ENCODE measurements at places on chromosomes 7 and 10. TPM values are rescaled to one million over a fixed set of nuclear protein-coding genes. Genes with fewer than 3 reads are reported as not detected.

DNA sequence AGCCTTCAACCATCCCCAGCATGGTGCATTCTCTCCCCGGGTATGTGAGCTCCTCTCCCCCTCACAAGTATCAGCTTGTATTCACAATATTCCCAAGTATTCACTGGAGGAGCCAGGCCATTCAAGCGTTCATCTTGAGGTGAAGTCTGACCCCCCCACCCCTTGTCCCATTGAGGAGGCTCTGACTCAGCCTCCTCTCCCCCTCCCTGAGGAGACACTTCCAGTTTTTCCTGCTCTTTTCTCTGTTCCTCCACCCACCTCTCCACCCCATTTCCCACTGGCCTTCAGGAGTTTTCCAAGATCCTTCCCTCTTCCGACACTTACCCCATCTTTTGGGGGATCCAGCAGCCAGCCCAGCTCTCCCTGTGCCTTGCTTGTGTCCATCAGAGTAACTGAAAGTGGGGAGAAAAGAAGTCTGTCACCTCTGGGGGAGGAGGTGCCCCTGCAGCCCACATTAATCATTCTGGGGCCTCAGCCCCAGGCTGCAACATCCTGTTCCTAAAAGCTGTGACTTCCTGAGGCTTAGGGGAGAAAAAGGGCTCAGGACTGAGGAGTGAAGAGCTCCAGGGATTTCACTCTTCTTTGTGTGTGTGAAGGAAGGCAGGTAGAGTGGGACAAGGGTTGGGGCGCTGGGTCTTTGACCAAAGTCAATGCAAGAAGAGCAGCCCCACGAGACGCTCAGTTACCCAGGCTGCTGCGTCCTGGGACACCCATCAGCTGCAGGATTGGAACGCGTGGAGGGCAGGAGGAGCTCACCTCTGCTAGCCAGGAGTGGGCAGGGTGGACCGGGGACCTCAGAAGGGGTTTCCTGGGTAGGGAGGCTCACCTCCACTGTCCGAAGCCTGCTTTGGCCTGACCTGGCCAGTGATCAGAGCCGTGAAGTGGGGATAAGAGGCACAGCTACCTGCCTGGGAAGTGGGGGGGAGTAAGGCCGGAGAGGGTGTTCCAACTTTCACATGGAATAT lies 1.1 kb downstream of the EPHA1 start:
- DNase-seq, result no peak

DNA sequence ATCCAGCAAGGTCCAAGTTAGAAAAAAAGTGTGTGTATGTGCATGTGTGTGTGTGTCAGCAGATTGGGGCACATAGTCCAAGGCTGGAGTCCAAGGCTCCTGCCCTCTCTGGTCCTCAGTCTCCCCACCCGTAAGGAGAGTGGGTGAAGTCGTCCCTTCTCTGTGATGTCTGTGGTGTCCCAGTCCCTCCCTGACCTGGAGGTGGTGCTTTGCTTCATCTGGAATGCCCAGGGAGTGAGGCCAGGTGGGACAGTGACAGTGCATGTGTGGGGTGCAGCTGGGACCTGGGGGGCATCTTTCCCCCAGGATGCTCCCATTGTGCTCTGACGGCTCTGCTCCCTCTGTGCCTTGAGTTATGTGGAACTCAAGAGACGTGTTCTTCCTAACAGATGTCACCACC lies 18.0 kb downstream of the AQP1 start:
- DNase-seq, result no peak

- peak; percentile 52 for DNase-seq
These were observed 23.7 kb downstream of the SH2B2 start for GRCh38 chr7:102310414-102310815.

GRCh38 chr10:7634142-7634894 lies 32.4 kb downstream of the ITIH5 start:
- no peak for DNase-seq

DNA sequence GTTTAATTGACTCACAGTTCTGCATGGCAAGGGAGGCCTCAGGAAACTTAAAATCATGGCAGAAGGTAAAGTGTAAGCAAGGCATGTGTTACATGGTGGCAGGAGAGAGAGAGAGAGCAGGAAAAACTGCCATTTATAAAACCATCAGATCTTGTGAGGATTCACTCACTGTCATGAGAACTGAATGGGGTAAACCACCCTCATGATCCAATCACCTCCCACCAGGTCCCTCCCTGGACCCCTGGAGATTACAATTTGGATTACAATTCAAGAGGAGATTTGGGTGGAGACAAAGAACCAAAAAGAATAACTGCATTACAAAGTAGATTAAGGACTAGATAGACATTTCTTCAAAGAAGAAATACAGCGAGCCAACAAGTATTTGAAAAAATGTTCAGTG lies 324.1 kb downstream of the THSD7A start:
- no peak for DNase-seq

- no peak for DNase-seq
These were observed 123.9 kb upstream of the CDK13 start for GRCh38 chr7:39826166-39826565.

DNA sequence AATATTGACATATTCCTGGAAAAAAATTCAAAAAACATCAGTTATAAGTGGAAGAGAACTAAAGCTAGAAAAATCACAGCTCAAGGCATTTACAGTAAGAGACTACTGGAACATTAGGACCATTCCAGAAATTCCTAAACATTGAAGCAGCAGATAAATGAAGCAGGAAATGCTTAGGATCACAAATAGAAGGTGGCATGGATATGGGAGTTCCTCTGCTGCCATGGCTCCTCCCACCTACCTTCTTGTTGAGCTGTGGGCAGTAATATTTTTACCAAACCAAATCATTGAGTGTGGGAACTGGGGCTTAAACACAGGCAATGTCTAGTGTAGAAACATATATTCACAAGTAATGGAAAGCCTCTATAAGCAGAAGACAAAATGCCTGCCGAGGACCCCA lies 292.8 kb downstream of the ANKRD7 start:
- no peak for DNase-seq

GRCh38 chr10:108434559-108435252 lies 1270.2 kb upstream of the SORCS1 start:
- no peak for DNase-seq

- no peak for DNase-seq
These were observed 584.2 kb upstream of the MBL2 start for GRCh38 chr10:53356616-53357349.

DNA sequence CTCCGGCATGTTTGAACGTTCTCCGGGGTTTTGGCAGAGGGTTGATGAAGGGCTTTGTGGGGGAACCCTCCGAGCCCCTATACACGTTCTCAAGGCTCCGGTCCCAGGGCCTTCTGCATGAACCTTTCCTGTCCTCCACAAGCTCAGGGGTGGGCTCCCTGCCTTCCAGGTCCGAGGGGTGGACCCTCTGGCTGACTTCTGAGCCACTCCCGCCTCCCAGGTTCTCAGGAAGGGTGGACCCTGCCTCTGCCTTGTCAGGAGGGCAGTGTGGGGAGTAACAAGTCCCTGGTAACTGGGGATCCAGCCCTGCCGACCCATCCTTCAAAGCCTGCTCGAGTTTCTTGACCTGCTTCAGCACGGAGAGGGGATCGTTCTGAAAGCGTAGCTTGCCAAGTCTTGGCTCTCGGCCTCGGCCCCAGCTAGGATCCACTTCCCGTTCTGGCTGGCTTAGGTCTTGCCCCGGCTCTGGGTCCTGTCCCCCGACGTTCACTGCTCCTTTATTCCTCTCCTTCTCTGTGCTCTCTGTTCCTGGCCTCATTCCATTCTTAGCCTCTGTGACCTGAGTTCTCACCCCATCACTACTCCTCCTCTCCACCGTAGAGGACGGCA lies 38.9 kb downstream of the DENND2A start:
- no peak for DNase-seq

DNA sequence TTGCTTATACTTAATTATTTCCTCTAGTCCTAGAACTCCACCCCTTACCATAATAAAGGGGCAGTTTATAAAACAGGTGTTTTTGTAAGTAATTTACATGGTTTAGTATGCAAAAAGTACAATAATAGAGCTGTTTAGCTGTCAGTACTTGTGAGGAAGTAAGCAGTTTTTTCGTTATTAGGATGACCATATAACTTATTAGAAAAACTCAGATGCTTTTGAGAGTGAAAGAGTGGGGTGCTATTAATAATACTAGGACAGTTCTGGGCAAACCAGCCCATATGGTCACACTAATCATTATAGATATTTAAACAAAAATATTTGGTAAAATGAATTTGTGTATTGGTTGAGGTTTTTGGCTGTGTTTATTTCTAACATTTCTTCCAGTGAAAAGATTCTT lies 201.9 kb upstream of the KAT6B start:
- DNase-seq, result no peak

GRCh38 chr7:135467207-135467711 lies 42.6 kb downstream of the CNOT4 start:
- no peak for DNase-seq

- peak; percentile 82 for DNase-seq
These were observed 11.1 kb upstream of the CRTAC1 start for GRCh38 chr10:98041352-98042043.

DNA sequence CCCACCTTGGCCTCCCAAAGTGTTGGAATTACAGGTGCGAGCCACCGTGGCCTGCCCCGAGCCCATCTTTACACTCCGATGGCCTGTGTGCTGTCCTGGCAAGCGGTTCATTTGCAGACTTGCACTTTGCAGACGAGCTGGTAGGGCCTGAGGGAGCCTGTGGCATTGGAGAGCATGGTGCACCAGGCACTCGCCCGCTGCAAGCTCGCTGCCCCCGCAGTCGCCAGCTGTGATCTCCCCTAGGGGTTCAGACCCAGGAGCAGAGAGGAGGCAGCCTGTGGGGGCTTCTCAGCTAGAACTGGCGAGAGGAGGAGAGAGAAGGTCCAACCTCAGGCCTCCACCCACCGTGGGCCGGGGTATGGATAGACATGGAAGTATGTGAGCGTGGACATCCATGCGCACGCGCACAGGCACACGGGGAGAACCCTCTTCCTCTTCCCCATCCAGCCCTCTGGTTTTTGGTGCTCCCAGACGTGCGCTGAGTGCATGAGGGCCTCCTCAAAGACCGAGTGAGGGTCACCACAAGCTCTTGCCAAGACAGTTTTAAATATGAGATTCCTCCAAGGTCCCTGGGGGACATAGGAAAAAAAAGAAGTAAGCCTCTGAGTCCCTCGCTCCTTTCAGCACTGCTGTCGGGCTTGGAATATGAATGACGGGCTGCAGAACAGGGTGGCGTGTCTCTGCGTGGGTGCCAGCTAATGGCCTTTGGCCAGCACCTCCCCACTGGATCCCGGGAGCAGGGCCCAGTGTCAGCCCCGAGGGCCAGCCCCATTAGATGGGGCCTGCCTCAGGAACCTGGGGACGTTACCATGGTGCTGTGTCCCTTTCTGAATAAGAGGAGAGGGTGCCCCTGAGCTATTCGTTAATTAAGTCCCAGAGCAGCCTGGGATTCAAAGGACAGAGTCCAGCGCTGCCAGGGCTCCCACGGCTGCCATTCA lies 15.1 kb upstream of the TTYH3 start:
- DNase-seq, result no peak

DNA sequence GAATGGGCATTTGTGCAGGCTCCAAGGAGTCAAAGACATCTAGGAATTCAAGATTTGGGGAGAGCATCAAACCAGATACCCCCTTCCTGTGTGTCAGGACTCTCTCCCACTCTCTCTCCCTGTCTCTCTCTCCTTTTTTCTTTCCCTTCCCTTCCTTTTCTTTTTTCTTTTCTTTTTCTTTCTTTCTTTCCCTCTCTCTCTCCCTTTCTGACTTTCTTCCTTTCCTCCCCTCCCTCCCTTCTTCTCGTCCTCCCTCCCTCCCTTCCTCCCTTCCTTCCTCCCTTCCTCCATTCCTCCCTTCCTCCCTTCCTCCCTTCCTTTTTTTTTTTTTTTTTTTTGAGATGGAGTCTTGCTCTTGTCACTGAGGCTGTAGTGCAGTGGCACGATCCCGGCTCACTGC lies 24.1 kb upstream of the MINDY3 start:
- no peak for DNase-seq

- DNase-seq, result peak; percentile 10
These were observed 88.1 kb upstream of the RET start for GRCh38 chr10:42988517-42989395.

Gene PHF14
- 90.1 TPM for total RNA-seq

Gene RPEL1
- total RNA-seq, result not detected

Gene MGMT
- 15.9 TPM for total RNA-seq

Gene ZPBP
- not detected for total RNA-seq

Gene OR2A42
- total RNA-seq, result not detected

Gene SPDYE5
- not detected for total RNA-seq
